Body of pancreas (tissue), 4 donors: ENCODE measurements at places on chromosomes 5 and 9. TPM values are rescaled to one million over a fixed set of nuclear protein-coding genes. Genes with fewer than 3 reads are reported as not detected.
A peak's percentile ranks its signal among the peaks of the same experiment; 100 is the strongest.

DNA sequence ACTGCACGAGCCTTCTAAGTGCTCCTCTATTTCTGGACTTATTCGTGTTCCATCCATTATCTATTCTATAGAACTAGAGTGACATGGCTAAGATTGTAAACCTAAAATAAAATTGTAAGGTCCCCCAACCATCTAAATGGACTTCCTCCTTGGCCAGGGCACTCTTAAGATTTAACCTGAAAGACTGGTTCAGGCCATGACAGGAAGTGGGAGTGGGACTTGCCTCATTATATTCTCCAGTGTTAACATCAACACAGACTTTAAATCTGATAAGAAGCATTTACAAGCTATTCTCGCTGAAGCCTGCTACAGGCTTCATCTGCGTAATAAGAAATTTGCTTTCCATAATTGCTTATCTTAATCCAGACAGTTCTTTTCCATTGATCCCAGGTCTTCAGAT, 117.0 kb downstream of the SSBP2 start:
- DNase-seq: no peak

N4BP3 gene
- 0.52 TPM for total RNA-seq

- no peak for DNase-seq
These were observed 71.5 kb downstream of the PSD2 start for GRCh38 chr5:139867109-139867508.

DNA sequence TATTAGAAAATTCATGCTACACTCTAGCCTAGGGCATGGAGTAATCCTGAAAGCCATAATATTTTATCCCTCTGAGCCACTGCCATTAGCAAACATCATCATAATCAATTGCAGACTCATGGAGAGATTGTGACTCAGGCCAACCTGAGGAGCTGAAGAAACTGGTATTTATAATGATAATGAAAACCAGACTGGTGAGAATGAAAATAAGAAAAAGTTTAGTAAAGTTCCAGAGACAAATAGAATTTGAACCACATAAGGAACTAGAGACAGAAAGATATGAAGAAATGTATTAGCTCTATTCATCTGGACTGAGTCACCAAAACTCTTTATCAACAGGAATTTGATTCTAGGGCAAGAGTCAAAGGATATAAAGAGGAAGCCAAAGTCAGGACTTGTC, 158.7 kb downstream of the DRD1 start:
- DNase-seq: no peak

SH3PXD2B gene
- 16.9 TPM for total RNA-seq

DNA sequence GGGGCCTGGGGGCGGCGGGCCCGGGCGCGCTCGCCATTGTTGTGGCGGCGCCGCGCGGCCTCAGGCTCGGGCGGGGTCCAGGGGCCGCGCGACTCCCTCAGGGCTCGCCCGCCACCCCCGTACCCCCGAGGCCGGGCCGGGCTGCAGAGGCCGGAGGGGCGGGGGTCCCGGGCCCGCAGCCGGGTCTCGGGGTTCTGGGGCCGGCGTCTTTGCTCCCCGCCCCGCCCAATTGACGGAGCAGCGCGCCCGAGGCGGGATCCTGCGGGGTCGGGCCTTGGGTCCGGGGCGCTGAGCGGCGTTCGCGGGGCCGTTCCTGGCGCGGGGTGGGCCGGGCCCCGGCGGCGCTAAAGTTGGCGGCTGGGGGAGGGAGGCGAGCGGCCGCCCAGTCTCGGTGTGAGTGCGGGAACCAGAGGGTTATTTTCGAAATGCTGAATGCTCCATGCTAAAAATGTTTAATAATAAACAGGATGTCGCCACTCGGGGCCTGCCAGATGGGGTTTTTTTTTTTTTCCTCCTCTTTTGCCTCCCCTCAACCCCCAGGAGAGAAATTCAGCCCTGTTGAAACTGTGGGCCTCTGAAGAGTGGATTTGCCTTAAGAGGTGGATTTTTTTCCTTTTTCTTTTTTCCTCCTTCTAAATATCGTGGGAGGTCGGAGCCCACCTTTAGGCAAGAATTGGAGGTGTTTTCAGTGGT, 724 bp downstream of the PRRC2B start:
- peak; percentile 48 for DNase-seq

SPATA31D4 gene
- total RNA-seq: not detected

AKNA gene
- 11.9 TPM for total RNA-seq

PLGRKT gene
- 7.8 TPM for total RNA-seq

DNA sequence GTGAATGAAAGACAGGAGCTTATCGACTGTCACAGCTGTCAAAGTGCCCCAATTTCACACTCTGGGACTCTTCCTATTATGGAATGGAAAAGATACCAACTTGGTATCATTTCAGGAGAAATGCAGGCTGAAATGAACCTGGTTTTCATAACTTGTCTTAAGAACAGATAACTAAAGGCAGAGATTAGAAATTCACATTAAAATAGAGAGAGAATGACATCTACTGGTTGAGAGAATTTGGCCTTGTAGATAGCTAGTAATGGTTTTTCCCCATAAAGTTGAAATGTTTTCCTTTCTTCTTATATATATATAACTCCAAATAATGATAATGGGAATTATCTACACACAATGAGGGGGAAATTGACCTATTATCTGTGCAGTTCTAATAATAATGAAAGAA, 600.2 kb upstream of the CCNG1 start:
- DNase-seq: no peak

MACIR gene
- total RNA-seq: 6.2 TPM

DNA sequence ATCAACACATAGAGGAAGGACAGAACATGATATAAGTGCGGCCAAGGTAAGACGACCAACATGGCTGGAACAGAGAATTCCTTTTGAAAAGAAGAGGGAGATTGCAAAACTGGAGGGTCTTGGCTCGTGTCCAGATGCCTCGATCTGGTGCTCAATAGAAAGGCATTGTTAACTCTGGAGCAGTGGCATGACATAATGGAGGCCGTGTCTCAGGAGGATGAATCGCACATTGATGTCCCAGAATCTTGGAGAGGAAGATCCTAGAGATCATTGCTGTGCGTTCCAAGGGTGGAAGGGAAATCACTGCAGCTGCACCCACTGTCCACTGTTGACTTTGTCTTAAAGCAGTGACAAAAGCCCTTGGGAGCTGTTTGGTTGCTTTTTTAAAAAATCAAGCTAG, 30.9 kb downstream of the GRAMD2B start:
- DNase-seq: peak; percentile 12

DNA sequence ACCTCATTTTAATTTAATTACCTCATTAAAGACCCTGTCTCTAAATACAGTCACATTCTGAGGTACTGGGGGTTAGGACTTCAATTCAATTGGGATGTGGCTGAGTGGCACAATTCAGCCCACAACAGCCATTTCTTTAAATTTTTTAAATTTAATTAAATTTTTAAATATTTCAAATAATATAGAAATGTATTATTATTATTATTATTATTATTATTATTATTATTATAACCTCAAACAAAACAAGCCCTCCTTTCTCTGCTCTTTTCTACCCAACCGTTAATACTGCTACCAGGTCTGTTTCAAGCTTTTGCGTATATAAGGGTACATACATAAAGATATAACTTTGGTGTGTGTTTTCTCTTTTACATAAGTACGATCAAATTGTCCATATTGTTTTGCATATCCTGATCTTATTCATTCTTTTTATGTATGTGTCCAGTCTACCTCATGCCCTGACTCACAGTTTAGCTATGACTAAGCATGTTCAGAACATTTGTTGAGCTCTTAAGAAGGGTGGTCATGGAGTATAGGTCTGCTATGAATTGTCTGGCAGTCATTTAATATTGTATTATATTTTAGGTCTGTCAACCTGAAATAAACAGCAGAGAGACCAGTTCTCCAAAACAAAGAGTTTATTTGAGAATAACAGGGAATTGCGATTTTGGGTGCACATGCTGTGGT, 16.1 kb upstream of the RAB14 start:
- DNase-seq: no peak

- no peak for DNase-seq
These were observed 25.8 kb upstream of the CER1 start for GRCh38 chr9:14748373-14748772.

DNA sequence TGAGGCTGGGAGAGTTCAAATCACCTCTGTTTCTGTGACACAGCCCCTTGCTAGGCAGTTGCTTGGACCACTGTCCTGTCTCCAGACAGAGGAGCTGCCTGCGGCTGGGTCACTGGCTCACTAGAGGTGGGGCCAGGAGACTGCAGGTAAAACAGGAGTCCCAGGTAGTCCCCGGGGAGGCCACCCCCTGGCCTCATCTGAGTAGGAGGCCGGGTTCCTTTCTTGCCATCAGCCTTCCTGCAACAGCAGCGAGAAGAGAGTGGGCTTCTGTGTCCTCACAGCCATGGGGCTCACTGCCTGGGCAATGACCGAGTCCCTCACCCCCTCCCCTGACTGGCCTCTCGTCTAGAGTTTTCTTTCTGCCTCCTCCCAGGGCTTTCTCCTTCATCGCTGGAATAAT, 197.5 kb downstream of the CDK5RAP2 start:
- DNase-seq: no peak

DNA sequence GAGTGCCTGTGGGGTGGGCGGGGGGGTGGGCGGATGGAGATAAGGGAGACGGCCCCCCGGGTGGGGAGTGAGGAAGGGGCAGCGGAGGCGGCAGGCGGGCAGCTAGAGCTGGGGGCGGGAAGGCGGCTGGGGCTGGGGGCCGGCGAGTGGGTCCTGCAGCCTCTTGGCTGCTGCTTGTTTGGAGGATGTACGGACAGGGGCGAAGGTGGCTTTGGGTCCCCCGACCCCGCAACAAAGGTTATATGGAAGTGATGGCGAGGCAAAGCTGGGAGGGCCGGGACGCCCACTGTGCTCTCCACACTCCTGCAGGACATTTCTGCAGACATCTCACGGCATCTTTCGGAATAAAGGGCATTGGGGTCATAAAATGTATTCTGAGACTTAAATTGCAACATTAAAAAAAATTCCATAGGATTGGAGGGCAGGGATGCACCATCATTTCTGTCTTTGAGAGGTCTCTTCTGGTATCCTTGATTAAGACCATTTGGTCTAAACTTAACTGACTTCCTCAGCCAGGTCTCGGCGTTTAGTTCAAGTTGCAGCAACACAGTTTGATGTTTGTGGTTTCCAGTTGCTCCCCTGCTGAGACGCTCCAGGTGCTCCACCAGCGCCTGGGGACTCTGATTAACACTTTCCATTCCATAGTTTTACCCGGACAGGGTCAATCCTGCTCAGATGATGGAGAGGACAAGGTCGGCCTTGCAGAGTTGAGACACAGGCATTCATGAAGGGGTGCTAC, 101.6 kb upstream of the SSBP2 start:
- peak; percentile 16 for DNase-seq

CDH9 gene
- not detected for total RNA-seq

DNA sequence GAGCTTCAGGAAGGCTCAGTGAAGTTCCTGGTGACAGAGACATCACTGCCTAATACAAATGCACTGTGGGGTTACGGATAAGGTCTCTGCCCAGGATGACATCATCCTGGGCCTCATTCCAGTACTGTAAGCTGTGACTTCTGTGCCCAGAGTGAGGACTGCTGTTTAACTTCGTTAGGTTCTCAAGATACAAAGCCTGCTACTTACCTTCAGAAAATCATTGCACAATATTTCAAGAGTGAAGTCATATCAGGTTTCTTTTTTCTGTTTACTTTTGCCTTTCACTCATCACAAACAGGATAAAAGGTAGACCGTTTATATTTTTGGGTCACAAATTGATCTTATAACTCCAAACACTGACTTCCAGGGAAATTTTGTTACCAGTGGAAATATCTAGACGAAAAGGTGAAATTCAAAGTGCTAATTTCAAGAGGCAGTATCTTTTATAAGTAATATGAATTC, 241.2 kb downstream of the PIK3R1 start:
- peak; percentile 88 for DNase-seq

GRCh38 chr9:120894321-120895148, 17.5 kb upstream of the PHF19 start:
- peak; percentile 47 for DNase-seq

DNA sequence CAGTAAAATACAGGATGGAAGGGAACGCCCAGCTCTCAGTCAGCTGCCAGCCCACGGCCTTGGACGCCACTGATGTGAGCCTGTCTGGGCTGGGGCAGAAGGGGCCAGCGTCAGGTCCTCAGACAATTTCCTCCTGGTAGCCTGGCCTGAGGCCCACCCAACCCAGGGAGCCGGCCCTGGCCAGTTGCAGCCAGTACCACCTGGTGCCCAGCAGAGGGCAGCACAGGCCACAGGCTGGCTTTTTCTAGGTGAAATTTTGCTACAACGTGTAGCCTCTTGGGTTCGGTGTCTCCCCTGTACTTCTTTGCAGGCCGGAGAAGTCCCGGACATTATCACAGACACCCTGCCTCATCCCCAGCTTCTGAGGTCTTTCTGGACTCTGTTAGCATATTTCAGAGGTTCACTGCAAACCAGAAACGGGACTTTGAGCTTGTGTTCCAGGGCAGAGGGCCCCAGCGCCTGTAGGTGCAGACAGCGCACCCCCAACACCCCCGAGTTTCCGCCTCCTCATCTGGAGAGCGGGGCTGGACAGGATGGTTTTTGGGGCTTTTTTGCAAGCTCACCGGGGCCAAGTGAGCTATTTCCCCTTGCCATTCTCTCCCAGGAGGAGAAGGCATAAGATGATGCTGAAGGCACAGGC, 45.9 kb upstream of the KCNMB1 start:
- peak; percentile 61 for DNase-seq

DNA sequence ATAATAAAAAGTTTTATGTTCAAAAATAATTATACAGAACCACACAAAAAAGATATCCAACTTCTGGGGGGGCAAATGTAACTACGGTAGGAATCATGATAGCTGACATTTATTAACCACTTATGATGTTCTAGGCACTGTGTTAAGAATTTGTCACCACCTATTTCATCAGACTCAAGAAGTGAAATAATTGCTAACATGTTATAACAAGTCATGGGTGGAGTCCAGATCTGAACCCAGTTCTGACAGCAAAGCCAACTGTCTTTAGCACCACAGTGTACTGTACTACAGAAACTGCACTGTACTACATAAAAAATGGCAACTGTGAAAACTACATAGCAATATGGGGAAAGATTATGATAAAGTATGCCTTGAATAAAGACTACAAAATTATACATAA, 3.0 kb upstream of the SAP30L start:
- no peak for DNase-seq

POLR1E gene
- total RNA-seq: 9.6 TPM

DNA sequence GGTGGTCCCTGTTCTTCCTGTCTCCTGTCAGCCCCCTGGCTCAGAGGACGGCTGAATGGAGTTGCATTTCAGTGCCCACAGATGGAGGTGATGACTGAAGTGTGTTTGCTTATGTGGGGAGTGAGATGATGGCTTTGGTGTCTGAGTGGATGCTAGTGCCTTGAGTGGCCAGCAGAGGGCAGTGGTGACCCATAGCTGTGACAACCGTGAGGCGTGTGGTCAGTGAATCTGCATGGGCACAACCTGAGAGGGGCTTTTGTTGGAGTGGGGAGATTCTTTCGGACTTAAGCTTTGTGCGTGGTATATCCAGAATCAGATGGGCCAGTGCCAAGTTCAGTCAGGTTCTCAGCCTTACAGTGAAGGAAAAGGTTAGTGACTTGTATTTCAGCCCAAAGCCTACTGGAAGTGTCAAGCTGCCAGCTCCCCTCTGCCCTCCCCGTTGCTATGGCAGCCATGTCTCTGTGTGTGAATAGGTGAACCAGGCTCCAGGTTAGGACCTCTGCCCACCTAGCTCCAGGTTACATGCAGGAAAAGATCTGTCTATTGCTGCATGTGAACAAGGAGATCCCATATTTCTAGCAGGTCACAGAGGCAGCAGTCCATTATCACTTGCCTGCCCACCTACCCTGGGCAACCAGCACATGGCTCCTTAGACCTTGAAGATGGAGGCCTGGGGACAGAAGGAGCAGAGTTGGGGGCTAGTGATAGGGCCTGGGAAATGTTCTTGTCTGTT, 14.7 kb upstream of the CXXC5 start:
- DNase-seq: peak; percentile 74
